NCI-H460 (cell line): ENCODE measurements at places on chromosomes 5 and 9. TPM values are rescaled to one million over a fixed set of nuclear protein-coding genes. Genes with fewer than 3 reads are reported as not detected.

GRCh38 chr9:74173284-74173683, 323.9 kb upstream of the RORB start:
- DNase-seq: no peak

DNA sequence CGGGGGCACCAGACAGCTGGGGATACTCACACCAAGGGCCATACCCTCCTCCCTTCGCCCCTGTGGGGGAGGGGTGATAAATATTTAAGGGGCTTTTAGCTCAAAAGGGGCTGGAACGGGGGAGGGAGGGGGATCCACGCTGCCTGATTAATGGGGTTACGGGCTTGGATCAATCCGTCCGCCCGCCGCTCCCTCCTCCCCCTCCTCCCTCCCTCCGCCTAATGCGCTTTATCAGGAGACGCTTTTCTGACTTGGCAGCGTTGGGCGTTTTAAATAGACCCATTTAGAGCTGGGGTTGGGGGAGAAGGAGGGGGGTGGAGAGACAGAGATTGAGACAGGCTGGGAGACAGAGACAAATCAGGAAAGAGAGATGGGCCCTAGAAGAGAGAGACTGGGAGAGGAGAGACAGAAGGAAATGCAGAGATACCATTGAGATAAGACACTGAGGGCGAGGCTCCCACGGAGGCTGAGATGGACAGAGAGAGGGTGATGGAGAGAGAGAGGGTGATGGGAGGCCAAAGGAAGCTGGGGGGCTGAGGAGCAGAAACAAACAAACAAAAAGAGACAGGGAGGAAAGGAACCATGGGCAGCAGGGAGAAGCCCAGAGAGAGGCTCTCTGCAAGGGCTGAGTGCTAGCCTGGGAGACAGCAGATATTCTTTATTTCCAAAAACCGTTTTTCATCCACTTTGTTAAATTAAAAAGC, 10.3 kb downstream of the CNTFR start:
- DNase-seq: no peak

HSD17B3 gene
- 0.84 TPM in 1 of 2 replicates, not detected in the other for total RNA-seq

LHX3 gene
- total RNA-seq: 0.07 TPM in 1 of 2 replicates, not detected in the other

- no peak for DNase-seq
Measured at GRCh38 chr5:112303685-112304084, 115.4 kb downstream of the EPB41L4A start.

ACOT12 gene
- not detected in 2 replicates for total RNA-seq

DNA sequence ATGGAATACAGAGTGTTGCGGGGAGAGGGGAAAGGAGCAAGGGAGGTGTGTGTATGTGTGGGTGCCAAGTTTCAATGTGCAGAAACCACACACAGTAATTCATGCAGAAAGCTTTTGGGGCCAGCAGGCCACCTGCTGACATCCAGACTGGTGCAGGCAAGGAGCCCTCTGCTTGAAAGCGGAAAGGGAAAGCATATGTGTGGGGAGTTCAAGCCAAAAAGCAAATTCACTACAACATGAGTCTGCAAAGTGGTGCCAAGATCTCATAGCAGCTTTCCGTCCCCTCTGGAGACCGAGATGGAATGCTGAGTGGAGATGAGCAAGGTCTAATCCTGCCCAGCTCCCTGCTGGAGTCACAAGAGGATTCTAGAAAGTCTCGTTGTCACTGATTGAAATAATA, 159.7 kb upstream of the VLDLR start:
- no peak for DNase-seq

- no peak for DNase-seq
Measured at GRCh38 chr9:109156708-109157107, 10.3 kb downstream of the FRRS1L start.
